ENCODE measurements at places on chromosomes 2 and 18.

DNA sequence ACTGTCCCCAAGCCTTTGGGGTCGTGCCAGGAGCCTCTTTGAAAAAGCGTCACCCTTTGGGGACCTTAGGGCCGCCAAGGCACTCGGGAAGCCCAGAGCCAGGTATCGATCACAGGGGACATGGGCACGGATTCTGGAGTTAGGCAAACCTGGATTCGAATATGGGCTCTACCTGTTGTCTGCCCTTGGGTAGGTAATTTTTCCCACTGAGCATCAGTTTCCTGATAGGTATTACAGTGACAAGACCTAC lies 9.3 kb downstream of the TMEM198 start:
- no peak for DNase-seq

DNA sequence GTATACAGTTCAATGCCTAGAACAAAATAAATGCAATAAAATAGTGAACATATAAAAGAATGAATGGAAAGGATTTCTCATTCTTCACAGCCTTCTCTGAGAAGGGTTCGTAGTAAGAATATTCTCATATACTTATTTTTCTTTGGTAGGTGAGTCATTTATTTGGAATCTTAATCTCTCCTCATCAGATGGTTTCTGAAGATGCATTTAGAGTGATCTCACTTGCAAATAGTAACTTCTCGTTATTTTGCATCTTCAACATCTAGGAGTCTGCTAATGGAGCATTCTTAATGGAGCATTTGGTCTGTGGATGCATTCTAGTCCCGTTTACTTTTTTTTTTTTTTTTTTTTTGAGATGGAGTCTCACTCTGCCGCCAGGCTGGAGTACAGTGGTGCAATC lies 3.9 kb downstream of the UBXN4 start:
- no peak for DNase-seq

DNA sequence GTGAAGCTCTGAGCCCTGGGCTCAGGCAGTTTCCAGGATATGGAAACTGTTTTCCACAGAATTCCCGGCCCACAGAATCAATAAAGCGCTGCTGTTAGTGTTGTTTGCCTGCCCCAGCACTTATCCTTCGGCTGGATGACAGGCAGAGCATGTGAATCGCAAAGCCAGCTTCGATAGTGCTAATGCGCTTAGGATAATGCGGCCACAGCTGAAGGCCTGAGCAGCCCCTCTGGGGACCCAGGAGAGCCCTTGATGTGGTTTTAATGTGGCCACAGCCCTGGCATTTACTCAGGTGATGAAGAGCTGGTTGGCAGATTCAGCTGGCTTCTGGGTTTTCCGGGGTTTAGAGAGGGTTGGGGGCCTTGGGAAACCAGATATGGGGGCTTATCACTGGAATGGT lies 23.7 kb downstream of the PCARE start:
- DNase-seq: no peak

GRCh38 chr2:236998758-236999157 lies 86.9 kb upstream of the COPS8 start:
- DNase-seq: no peak

- DNase-seq: no peak
These were observed 38.0 kb downstream of the BIN1 start for GRCh38 chr2:127069003-127069402.

DNA sequence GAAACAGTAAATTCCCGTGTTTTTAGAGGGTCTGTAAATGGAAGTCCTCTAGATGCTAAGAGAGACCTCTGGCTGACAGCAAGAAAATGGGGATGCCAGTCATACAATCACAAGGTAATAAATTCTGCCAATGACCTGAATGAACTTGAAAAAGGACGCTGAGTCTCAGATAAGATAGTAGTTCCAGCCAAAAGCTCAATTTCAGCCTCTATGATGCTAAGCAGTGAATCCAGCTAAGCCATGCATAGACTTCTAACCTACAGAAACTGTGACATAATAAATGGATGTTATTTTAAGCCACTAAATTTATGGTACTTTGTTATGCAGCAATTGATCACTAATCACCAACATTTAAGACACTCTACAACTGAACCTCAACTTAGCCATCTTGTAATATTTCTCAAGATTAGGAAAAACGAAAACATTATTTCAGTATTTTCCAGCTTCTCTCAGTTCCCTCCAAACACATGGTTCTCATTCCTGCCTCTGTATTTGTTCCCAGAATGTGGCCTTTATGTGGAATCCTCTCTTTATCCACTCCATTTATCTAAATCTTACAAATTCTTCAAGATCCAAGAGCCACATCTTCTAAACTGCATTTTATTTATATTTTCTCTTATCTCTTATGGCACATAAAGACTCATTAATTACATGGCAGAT lies 331.1 kb downstream of the GULP1 start:
- no peak for DNase-seq

- no peak for DNase-seq
These were observed 246.4 kb downstream of the KLHL29 start for GRCh38 chr2:23631389-23631788.

DNA sequence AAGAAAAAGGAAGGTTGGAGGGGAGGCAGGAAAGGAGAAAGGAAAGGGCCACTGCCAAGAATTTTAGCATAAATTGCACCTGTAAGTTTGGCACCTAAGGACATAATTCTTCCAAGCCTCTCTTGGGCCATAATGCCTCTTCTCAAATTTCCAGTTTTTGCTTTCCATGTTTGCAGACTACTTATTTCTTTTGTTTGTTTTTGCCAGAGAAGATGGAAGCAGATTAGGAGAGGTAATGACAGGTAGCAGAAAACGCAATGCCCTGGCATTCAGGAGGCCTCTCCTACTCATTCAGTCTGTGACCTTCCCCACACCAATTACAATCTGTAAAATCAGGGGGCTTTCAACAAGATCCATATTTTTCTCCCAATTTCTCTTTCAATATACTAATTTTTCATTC lies 56.8 kb downstream of the MRPL33 start:
- DNase-seq: no peak

DNA sequence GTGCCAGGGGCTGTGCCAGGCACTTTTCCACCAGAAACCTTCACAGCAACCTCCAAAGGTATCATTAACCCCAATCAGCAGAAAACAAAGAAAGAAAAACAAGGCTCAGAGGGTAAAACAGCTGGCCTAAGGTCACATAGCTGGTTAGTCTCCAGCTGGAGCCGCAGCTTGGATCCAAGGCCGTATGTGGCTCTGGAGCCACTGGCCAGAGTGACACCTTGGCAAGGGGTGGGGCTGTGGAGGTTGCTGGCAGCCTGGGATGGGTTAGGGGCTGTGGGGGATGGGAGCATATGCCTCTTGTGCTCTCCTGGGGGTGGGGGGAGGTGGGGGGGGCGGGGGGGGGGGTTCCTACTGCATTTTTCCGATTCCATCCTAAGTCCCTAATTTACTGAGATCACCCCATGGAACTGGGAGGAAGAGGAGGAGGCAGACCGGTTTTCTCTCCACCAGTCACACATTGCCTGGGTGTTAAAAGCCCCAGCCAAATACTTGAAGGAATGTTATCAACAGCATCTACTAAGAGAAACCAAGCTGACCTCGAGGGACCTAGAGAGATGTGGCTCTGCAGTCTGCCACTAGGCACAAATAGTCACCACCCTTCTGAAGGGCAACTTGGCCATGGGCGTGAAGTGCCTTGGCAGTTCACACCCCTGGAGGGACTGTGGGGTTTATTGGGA lies 8.0 kb downstream of the HAAO start:
- no peak for DNase-seq

- no peak for DNase-seq
These were observed 36.8 kb downstream of the SLC66A2 start for GRCh38 chr18:79914614-79915160.

GRCh38 chr18:36176177-36176584 lies 11.1 kb upstream of the MOCOS start:
- no peak for DNase-seq

DNA sequence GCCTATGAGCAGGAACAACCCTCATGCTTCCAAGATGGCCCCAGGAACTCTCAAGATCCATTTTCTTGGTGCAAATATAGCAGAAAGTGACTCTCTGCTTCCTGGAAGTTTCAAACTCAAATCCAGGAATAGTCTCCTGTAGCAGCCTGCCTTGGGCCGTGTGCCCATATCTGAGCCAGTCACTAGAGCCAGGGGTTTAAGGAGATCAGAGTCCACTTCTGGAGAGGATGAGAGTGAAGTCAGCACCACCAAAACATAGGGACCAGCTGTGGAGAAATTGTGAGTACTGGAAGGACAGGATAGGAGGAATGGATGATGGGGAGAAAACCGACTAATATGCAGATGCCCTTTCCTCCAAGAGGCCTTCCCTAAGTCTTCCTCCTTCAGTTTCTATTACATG lies 33.2 kb downstream of the PSD4 start:
- DNase-seq: no peak

DNA sequence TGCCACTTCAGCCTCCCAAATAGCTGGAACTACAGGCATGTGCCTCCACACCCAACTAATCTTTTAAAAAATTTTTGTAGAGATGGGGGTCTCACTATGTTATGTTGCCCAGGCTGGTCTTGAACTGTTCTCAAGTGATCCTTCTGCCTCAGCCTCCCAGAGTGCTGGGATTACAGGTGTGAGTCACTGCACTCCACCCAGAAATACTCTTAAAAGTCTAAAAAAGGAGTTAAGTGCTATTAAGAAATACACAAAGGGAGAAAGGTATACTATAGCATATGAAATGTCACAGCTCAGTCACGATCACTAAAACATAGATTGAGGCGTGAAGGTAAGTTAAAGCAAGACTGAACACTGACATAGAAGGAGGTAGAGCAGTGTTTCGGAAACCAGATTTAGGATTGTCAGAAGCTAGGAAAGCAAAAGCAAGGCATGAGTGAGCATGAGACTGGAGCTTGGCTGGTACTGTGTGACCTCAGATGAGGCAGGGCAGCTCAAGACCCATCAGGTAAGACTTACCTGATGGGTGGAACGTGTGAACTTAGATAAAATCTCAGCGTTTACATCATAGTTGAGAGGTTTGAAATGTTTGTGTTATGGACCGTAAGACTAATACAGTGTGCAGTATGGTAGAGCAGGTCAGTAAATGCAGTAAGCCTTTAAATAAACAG lies 9.2 kb downstream of the CCNYL1 start:
- DNase-seq: no peak

DNA sequence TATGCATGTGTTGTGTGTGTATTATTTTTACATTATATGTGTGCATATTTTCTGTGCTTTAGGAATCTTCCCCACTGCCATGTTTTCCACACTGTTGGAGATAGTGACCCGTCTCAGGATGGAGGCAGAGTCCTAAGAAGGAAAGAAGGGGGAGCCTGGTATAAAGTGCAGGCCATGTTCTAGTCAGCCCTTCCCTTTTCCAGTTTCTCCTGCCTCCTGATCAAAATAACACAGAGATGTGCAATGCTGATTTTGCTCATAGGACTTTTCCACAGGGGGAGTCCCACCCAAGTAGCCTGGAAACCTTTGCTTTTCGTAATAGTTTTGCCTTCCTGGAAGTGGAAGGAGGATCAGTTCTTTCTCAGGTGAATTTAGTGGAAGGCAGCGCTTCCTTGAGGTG lies 72.8 kb upstream of the FAM237A start:
- no peak for DNase-seq

- DNase-seq: no peak
These were observed 212.5 kb downstream of the NBAS start for GRCh38 chr2:15348636-15349035.

DNA sequence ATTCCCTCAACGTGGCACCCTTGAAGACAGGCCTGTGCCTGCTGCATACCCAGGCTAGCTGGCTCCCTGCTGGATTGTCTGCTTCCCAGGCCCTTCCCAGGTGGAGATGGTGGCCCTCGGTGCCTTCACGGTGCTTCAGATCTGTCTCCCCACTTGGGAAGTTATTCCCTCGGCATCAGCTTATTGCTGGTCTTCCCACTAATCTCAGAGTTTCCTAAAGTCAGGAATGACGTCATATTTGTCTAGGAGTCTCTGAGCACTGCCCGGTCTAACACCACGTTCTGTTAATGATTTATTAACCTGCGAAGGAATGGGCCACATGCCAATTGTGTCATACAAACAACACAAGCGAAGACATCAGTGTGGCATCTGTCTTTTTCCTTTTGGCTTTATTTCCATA lies 269.8 kb upstream of the ID2 start:
- peak; percentile 20 for DNase-seq

- no peak for DNase-seq
These were observed 146.0 kb downstream of the NRXN1 start for GRCh38 chr2:50885948-50886347.

GRCh38 chr2:237128026-237128703 lies 42.5 kb downstream of the COPS8 start:
- DNase-seq: no peak

DNA sequence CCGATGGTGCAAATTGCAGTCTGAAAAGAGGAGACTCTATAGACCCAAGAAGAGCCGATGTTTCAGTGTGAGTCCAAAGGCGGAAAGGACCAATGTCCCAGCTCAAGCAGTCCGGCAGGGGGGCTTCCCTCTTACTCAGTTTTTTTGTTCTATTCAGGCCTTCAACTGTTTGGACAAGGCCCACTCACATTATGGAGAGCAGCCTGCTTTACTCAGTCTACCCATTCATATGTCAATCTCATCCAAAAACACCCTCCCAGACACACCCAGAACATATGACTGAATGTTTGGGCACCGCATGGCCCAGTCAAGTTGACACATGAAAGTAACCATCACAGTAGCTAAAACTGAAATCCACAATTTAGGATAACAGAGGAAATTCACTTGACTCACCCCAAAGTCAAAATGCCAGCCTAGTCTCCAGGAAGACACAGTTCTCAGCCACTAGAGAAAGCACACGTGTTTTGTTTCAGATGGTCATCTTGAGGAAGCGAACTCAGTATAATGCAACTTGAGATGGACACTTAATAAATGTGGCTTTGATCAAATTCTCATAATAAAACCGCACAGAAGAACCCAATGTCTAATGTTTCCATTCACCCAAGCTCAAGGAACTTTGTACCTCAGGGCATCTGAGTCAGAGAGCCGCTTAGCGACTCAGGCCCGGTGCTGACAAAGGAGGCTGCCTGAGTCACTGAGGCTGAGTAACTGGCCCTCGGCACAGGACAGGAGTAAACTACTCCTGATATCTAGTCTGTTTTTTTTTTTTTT lies 2.4 kb downstream of the FHL2 start:
- DNase-seq: no peak
